Esophagus squamous epithelium (tissue), 5 donors: ENCODE measurements at places on chromosomes 13 and 19.

DNA sequence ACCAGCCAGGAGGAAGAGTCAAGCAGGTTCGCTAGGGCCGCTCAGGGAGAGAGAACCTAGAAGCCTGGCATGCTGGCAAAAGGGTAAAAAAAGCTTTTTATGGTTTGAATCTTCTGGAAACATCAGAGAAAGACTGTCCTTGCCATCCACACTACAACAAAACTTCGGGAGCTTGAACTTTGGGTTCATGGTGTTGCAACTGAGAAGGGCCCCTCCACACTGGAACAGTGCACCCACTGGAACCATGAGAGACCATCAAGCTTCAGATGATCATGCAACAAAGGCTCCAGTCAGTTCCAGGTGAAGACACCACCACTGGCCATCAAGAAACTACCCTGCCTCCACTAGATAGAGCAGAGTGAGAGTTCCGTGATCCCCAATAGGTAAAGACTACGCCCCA is 170.1 kb downstream of the RGCC start:
- no peak for DNase-seq

DNA sequence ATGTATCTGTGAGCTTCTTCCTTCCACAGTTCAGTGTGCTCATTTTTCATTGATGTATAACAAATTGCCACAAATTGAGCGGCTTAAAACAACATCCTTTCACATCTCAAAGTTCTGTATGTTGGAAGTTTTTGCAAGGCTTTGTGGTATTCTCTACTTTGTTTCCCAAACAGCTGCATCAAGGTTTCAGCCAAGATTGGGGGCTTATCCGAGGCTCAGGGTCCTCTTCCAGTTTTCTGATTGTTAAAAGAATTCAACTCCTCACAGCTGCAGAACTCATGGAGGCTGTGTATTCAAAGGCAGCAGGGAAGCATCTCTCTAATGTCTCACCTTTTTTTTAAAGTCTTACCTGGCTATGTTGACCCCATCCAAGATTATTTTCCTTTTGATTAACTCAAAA is 1369.8 kb downstream of the PCDH9 start:
- no peak for DNase-seq

DNA sequence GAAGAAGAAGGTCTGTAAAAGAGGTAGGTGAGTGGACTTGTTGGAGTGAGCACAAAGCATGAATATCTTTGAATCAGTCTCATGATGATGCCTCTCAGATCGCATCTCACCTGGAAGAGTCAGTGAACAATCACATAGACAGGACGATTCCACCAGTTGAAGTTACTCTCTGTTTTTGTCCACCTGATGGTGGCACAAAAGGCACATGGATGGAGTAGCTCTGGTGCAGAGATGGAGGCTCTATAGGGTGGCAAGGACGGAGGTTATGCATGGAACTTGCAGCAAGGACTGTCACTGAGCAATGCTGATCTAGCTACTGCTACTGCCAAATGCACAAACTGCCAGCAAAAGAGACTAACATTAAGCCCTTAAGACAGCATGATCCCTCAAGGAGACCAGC is 10.3 kb upstream of the MYCBP2 start:
- DNase-seq: no peak

GRCh38 chr13:43933378-43933777 is 53.7 kb downstream of the LACC1 start:
- no peak for DNase-seq

DNA sequence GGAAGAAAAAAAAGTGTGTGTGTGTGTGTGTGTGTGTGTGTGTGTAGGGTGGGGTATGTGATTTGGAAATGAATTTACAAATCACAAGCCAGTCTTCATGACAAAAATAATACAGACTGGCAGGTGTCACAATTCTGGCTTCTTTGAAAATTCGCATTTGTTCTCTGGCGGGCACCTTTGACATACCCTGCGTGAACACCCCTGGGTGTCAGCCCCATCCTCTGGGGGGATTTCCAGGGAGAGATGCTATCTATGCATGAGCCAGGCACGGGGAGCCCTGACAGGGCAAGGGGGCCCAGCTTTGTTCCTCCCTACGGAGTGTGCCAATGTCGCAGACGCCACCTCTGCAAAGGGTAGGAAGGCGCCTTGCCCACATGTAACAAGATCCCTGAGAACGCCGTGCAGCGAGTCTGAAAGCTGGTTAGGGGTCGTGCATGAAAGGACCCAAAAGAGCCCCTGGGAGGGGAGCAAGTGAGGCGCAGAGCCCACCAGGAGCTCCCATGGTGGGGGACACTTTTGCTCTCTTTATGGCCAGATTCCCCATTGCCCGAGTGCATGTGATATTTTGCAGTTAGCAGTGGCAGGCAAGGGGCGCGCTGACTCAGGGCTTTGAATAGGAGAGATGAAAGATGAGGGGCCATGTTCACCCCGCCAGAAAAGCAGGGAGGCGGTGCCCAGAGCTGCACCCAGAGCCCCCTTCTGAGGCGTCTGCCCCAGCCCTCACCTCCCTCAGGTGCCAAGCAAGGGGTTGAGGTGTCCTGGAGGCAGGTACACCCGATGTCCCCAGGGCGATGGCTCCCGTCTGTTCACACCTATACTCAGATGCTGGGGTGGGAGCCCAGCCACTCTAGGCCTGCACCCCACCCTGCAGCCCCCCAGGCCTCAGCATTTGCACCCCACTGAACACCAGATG is 45.3 kb downstream of the KLF2 start:
- no peak for DNase-seq
